Activated CD4-positive, CD25-positive, alpha-beta regulatory T cell treated with anti-CD3 and anti-CD28 coated beads, Interleukin-2, amount 50 U/mL, for 24 hours (primary cell): ENCODE measurements at places on chromosomes 2 and 18.

GRCh38 chr2:151638990-151639389 lies 95.3 kb downstream of the NEB start:
- ATAC-seq: no peak

DNA sequence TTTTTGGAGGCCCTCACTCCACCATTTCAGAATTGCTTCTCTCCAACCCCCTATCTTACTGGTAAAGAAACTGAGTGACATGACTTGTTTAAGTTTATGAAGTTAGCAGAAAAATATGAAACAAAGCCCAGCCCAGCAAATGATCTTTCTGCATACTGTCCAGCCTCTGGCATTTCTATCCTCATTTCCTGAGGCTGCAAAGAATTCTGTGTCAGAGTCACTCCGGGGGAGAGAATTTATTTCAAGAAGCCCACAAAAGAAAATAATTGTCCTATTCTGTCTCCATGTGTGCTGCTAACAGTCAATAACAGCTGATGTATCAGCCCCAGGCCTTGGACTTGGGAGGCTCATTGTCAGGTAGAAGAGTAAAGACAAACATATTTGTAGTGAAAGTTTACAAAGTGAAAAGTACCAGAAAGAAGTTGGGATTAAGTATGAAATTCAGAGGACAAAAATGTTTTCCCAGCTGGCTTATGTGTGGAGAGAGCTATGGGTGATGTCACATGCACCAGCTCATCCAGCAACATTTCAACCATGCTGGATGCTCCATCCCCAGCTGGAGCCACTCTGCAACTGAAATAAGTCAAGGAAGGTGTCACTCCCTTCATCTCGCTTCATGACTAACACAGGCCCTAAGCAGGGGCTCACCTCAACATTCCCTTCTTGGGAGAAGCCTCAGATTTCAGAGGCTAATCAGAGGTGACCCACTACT lies 42.3 kb downstream of the TRABD2A start:
- ATAC-seq: no peak

GRCh38 chr18:35390951-35391700 lies 14.0 kb upstream of the ZNF396 start:
- ATAC-seq: no peak

DNA sequence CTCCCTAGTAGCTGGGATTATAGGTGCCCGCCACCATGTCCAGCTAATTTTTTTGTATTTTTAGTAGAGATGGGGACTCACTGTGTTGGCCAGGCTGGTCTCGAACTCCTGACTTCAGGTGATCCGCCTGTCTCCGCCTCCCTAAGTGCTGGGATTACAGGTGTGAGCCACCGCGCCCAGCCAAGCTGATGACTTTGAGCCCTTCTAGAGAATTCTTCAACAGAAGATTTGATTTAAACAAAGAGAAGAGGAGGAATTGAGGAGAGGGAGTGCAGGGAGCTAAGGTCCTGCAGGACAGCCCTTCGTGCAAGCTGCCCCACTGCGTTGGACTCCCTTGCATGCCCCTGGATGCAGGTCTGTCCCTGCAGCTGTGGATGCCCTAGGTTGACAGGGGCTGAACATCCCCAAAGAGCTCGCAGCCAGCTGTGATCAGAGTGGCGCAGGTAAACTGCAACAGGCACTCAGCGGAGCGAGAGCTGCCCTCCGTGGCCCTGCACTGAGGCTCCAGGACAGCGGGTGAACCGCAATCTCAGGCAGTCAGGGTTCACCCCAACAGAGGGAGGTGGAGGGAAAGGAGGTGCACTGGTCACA lies 13.7 kb downstream of the ADRA2B start:
- ATAC-seq: no peak

GRCh38 chr2:235234736-235235135 lies 259.1 kb upstream of the AGAP1 start:
- ATAC-seq: no peak

DNA sequence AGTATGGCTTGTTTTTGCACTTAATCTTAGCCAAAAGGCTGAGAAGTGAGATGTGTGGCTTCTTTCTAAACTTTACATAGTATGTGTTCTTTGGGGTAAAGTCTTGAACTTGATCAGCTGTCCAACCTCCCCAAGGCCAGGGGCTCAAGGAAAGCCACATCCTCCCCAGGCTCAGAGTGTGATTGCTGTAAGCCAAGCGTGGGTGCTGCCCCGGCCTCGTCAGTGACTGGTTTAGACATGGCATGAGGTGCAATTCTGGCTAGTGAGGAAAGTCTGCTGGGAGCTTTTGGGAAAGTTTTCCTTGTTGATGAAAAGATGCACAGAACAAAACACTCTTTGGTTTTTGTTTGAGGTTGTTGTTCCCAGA lies 40.2 kb downstream of the TMEM177 start:
- ATAC-seq: no peak

GRCh38 chr2:27298391-27299080 lies 9.7 kb downstream of the UCN start:
- ATAC-seq: no peak

DNA sequence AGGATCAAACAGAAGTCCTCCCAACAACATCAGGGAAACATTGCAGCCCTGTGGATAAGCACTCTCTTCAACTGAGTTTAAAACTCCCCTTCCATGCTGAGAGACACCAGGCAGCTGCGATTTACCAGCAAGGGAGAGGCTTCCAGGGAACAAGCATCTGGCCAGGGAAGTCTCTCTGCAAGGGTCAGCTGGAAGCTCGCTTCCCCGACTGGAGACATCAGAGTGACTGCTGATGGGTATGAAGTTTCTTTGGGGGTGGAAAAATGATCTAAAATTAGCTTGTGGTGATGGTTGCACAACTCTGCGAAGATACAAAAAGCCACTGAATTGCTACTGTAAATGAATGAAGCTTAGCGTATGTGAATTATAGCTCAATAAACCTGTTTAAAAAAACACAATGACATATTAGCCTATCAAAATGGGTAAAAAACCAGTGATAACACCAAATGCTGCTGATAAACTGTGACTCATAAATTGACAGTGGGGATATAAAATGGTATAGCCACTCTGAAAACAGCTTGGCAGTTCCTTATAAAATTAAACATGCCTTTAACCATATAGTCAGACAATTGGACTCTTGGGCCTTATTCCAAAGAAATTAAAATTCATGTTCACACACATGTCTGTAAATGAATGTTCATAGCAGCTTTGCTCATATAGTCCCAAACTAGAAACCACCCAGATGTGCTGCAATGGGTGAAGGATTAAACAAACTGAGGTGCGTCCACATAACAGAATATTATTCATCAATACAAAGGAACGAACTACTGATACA lies 1082.0 kb downstream of the SOCS6 start:
- no peak for ATAC-seq

DNA sequence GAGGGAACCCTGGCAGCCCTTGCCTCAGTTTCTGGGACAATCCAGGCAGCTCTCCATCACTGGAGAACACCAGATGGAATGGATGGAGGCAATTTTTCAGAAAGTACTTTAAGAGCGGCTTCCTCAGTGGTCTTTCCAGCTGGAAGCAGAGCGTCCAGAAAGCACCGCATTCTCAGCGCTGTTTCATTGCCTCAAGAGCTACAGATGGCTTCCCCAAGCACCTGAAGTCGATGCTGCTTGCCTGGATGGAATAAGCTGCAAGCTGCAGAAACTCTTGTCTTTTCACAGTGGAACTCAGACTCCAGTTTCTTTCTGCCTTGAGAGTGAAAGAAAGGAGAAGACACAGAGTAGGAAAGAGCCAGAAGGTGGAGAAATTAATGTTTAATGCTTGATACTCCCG lies 766.9 kb downstream of the TDRD15 start:
- ATAC-seq: no peak

DNA sequence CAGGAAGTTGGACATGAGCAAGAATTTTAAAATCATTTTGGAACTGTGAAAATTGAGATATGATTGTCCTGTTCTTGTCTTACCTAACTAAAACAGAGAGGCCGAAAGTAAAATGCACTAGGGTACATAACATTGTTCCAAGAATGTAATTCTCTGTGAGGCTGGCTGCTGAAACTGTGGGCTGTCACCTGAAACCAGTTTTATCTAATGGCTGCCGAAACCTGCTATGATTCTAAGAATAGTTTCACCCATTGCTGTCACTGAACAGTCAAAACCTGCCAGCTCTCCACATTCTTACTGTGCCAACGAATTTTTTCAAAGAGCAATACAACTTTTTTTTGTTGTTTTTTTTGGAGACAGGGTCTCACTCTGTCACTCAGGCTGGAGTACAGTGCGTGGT lies 119.3 kb upstream of the ZSWIM2 start:
- ATAC-seq: no peak

DNA sequence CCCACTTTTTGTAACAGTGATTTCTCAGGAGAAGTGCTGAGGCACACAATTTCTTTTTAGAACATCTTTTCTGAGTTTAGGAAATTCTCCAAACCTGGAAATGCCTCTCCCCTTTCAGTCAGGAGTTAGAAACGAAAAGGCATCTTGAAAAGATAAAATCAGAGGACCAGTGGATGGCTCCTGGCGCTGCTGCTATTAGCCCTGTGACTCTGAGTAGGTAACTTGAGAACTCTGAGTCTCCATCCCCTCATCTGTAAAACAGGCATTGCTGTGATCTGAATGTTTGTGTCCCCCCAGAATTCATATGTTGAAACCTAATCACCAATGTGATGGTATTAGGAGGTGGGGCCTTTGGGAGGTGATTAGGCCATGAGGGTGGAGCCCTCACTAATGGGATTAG lies 50.2 kb downstream of the EHD3 start:
- no peak for ATAC-seq

DNA sequence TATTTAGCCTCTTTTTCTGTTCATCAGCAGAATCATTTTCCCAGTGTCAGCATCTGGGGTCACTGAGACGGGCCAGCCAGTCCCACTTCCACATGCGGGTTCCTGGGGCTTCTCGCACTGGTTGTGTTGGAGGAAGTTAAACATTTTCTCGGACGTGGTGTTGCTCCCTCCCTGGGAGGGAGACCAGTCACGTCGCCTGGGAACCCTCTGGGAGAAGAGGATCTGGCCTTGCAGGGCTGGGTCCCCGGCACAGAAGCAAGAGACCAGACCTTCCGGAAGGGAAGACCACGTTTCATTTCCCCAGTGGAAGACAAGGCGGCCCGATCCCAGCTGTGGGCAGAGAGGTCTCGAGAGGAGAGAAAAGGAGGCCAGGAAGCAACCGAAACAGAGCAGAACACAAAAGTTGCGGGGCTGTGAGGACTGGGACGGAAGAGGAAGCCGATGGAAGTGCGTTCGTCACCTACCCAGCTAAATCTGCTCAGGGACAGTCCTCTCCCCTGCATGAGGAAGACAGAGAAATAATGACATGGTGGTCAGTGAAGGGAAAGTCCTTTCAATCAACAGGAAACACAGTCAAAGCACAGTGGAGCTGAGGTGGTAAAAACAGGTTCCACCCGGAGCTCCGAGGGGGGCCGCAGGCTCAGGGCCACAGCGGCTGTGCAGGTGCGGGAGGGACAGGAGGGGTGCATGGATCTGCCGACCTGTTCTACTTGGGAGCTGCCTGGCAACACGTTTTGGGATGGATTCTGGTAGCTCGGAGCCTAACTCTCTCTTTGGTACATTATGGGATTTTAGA lies 144.4 kb downstream of the MBP start:
- ATAC-seq: no peak

DNA sequence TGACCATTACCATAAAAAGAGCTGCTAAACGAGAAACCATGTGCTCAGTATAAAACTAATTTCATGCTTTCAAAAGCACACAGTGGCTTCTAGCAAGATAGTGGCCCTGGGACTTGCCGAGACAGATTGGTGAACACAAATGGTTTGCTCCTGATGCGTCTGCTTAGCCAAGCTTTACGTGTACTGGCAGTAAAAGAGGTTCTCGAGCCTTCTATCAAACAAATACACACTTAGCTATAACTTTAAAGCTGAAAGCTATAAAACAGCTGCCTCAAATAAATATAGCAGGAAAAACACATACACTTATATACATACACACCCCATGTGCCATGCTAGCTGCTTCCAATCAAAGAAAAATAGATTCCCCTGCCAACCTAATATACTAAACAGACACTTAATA lies 117.0 kb downstream of the ZNF385B start:
- no peak for ATAC-seq

DNA sequence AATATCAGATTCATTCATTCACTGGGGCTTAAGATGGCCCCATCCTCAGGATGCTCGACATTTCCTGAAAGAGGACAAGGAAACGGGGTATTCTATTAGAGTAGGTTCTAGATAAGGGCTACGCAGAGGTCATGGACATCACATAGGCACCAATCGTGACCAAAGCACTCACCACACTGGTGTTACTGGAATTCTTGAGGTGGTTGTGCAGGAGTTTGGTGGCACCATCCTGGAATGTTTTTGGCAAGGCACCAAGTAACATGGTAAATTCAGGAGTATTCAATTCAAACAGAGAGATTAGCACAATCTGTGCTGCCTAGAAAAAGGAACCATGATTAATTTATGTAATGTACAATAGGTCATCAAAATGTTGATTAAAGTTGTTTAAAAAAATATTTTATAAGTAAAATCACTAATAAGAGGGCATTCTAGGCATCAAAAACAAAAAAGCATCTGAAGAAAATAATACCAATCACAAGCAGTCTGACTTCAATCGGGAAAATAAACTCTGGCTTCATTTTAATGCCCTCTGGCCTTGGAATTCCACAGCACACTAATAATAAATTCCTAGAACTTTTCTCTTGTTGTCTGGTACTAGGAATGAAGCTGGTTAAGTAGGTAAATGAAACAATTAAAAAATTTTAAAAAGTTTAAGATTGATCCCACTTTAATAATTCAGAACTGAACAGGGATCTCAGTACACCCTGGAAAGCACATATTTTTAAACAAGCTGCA lies 102.8 kb upstream of the TFCP2L1 start:
- no peak for ATAC-seq

DNA sequence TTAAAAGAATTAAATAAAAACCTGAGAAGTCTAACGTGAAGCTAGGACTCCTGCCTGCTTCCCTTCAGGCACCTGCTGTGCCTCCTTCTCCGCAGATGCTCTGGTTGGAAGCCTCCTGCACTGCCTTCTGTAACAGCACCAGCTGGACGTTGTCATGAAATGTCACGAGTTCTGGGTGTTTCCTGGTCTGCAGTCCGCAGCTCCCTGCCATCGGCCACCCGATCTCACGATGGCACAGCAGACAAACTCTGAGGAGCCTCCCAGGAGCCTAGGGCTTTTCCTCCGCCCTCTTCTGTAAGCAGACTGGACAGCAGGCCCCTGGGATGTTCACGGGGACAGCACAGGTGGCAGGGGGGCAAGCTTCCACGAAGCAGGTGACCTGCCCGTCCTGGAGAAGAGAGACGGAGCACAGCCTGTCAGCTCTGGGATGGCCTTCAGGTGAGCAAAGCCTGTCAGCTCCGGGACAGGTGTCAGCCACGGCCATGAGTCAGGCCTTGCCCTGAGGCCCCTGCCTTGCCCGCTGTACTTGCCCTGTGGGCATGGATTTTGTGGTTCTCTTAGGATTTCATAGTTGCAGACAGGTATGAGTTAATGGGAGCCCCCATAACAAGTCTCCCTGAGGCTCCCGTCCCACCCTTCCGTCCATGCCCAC lies 110.3 kb downstream of the PXDN start:
- no peak for ATAC-seq

- peak; percentile 36 for ATAC-seq
Measured at GRCh38 chr2:196131949-196132925, 39.1 kb downstream of the STK17B start.

DNA sequence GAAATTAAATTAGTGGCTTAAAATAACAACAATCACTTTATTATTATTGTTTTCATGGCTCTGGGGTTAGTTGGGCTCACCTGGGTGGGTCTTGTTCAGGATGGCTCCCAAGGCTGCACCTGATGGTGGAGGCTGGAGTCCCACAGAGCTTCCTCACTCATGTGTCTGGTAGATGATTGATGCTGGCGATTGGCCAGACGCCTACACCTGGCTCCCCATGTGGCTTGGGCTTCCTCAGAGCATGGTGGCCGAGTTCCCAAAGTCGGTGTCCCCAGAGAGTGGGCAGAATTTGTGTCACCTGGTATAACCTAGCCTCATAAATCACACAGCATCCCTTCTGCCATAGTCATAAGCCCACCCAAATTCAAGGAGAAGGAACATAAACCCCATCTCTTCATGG lies 18.2 kb downstream of the DBI start:
- no peak for ATAC-seq
